ENCODE measurements at places on chromosomes 5 and 9. TPM values are rescaled to one million over a fixed set of nuclear protein-coding genes. Genes with fewer than 3 reads are reported as not detected.

GRCh38 chr9:127118597-127119319 is 3.7 kb downstream of the ANGPTL2 start:
- H3K36me3 ChIP-seq: no peaks in the 10 kb centered on the region
- no peak for DNase-seq
- no peaks in the 10 kb centered on the region for H3K27me3 ChIP-seq

DNA sequence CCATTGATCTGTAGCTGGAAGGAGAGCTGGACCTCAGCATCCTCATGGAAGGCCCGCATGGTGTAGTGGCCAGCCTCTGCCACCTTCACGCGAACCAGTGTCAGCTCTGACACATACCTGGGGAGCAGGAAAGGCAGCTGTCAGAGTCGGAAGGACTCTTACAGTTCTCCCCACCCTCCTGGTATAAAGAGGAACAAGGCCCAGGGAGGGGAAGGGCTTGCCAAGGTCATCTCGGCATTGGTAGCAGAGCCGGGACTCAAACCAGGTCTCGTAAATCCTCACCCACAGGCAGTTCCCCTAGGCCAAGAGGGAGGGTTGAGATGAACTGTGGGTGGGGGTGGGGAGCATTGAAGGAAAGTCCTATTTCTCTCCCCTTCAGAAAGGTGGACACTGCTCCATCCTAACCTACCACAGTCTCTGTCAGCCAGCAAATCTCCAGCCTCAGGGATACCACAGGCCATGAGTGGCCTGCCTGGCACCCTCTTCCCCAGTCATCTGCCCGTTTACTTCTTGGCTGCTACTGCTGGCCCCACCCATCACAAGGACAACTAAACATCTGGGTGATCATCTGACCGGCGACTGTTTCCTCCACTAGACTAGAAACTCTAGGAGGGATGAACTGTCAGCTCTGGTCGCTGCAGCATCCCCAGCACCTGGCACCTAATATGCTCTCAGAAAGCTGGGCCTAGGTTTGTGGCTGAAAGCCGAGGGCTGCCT is 23.5 kb downstream of the PDGFRB start:
- DNase-seq: peak; percentile 82
- H3K27me3 ChIP-seq: no peaks in the 10 kb centered on the region
- peaks cover 52% of the 10 kb centered on the region for H3K36me3 ChIP-seq
- H3K4me1 ChIP-seq: peaks cover 29% of the 10 kb centered on the region
- H3K27ac ChIP-seq: peak overlapping the region; percentile 47

DNA sequence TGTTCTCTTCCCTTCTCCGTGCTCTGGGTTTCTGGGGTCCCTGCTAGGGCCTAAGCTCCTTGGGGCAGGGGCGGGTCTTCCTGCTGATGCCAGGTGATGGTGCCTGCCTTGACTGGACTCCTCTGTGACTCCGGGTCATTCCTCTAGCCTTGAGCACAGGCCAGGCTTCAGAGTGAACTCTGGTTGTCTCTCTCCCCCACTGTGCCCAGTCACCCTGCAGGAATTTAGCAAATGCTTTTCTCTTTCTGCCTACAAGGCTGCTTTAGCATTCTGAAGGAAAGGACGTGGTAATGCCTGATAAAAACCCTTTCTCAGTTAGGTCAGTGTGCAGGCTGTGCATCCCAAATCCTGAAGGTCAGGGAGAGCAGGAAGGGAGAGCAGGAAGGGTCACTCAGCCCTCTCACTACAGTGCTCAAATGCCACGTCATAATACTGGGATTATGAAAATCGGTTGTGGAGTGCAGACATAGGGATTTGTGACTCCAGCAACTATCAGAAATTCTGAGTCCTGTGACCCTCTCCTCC is 2.7 kb downstream of the CXCL14 start:
- H3K36me3 ChIP-seq: no peaks in the 10 kb centered on the region
- peaks cover 22% of the 10 kb centered on the region for H3K27me3 ChIP-seq
- no peak overlapping the region for H3K4me3 ChIP-seq
- no peak overlapping the region for H3K27ac ChIP-seq
- peaks cover 14% of the 10 kb centered on the region for H3K4me1 ChIP-seq

- H3K27me3 ChIP-seq: no peaks in the 10 kb centered on the region
- no peak overlapping the region for H3K4me3 ChIP-seq
- H3K27ac ChIP-seq: no peak overlapping the region
Measured at GRCh38 chr5:68033961-68034571, 181.5 kb upstream of the PIK3R1 start.

- H3K27ac ChIP-seq: no peak overlapping the region
- 0 out of 2 replicates have a peak, but pooled peaks cover 7% of the 10 kb centered on the region for H3K4me1 ChIP-seq
- H3K4me3 ChIP-seq: no peak overlapping the region
- H3K27me3 ChIP-seq: no peaks in the 10 kb centered on the region
- H3K36me3 ChIP-seq: no peaks in the 10 kb centered on the region
Measured at GRCh38 chr9:71001780-71002386, 119.5 kb downstream of the TRPM3 start.

The SLC2A8 gene
- total RNA-seq: 9.9 TPM

The FNIP1 gene
- total RNA-seq: 21.6 TPM

All from GM23248 (cell line).